CD4-positive, alpha-beta T cell (primary cell): ENCODE measurements at places on chromosomes 3 and 15. TPM values are rescaled to one million over a fixed set of nuclear protein-coding genes. Genes with fewer than 3 reads are reported as not detected.

- H3K27me3 ChIP-seq = peaks cover 4% of the 10 kb centered on the region
- H3K4me1 ChIP-seq = no peaks in the 10 kb centered on the region
- no peak overlapping the region for H3K27ac ChIP-seq
- no peak overlapping the region for H3K4me3 ChIP-seq
- DNase-seq = no peak
These were observed 62.8 kb downstream of the PEX5L start for GRCh38 chr3:179973931-179974361.

- no peak for DNase-seq
- H3K27ac ChIP-seq = no peak overlapping the region
- no peaks in the 10 kb centered on the region for H3K4me1 ChIP-seq
These were observed 34.0 kb downstream of the KLHL25 start for GRCh38 chr15:85760531-85761371.

GRCh38 chr3:9250236-9250635 lies 790 bp upstream of the SRGAP3 start:
- DNase-seq = no peak
- H3K4me3 ChIP-seq = no peak overlapping the region
- H3K36me3 ChIP-seq = no peaks in the 10 kb centered on the region
- no peaks in the 10 kb centered on the region for H3K27me3 ChIP-seq

- H3K36me3 ChIP-seq = no peaks in the 10 kb centered on the region
- DNase-seq = no peak
- H3K27ac ChIP-seq = no peak overlapping the region
- no peaks in the 10 kb centered on the region for H3K4me1 ChIP-seq
- no peaks in the 10 kb centered on the region for H3K27me3 ChIP-seq
These were observed 140.7 kb upstream of the NSMCE3 start for GRCh38 chr15:29410338-29410737.

GRCh38 chr3:196969134-196969659 lies 564 bp upstream of the PIGZ start:
- DNase-seq = no peak
- H3K36me3 ChIP-seq = no peaks in the 10 kb centered on the region
- H3K27me3 ChIP-seq = no peaks in the 10 kb centered on the region

C2CD4A gene
- total RNA-seq = 0.19 TPM

GRCh38 chr3:18507333-18507732 lies 82.2 kb upstream of the SATB1 start:
- no peak overlapping the region for H3K4me3 ChIP-seq
- DNase-seq = no peak
- H3K4me1 ChIP-seq = no peaks in the 10 kb centered on the region
- H3K36me3 ChIP-seq = no peaks in the 10 kb centered on the region
- no peaks in the 10 kb centered on the region for H3K27me3 ChIP-seq

GRCh38 chr3:147369231-147369630 lies 37.1 kb downstream of the ZIC4 start:
- H3K4me3 ChIP-seq = no peak overlapping the region
- H3K4me1 ChIP-seq = no peaks in the 10 kb centered on the region
- H3K27me3 ChIP-seq = peaks cover 44% of the 10 kb centered on the region

DNA sequence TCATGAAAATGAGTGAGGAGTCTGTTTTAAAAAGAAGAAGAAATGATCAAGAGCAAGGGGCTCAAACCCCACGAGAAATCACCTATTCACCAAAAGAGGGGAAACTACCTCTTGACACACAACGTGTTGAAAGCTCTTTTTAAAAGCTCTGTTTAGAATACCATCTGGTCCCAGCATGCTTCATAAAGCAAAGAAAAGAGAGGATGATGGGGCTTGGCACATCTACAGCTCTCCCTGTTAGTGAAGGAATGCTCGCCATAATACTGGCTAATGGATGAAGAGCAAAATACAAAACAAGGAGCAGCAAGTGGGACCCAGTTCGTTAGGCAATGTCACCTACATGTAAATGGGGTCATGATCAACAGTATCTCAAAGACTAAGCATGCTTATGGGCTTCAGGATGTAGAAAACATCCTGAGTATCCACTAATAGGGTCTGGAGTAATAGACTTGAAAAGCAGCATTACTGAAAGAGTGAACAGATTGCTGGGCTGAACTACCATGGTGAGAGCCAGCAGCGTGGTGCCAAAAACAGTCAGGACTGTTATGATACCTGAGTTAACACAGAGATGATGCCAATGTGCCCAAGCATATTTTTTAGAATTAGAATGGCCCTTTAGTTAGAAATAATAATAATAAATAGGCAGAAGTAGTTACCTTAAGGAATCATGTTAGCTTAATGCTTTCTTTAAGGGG lies 159.7 kb upstream of the POU1F1 start:
- H3K27me3 ChIP-seq = no peaks in the 10 kb centered on the region
- H3K36me3 ChIP-seq = no peaks in the 10 kb centered on the region
- no peak overlapping the region for H3K27ac ChIP-seq
- DNase-seq = no peak
- H3K4me3 ChIP-seq = no peak overlapping the region
- H3K4me1 ChIP-seq = no peaks in the 10 kb centered on the region

GHSR gene
- not detected for total RNA-seq

- no peaks in the 10 kb centered on the region for H3K4me1 ChIP-seq
- H3K27ac ChIP-seq = no peak overlapping the region
- H3K27me3 ChIP-seq = no peaks in the 10 kb centered on the region
- H3K4me3 ChIP-seq = no peak overlapping the region
These were observed 6.6 kb upstream of the CPN2 start for GRCh38 chr3:194357681-194358080.

GRCh38 chr3:190345027-190345821 lies 23.0 kb upstream of the CLDN1 start:
- no peaks in the 10 kb centered on the region for H3K4me1 ChIP-seq
- DNase-seq = no peak
- H3K4me3 ChIP-seq = no peak overlapping the region
- no peaks in the 10 kb centered on the region for H3K27me3 ChIP-seq
- H3K36me3 ChIP-seq = no peaks in the 10 kb centered on the region

DNA sequence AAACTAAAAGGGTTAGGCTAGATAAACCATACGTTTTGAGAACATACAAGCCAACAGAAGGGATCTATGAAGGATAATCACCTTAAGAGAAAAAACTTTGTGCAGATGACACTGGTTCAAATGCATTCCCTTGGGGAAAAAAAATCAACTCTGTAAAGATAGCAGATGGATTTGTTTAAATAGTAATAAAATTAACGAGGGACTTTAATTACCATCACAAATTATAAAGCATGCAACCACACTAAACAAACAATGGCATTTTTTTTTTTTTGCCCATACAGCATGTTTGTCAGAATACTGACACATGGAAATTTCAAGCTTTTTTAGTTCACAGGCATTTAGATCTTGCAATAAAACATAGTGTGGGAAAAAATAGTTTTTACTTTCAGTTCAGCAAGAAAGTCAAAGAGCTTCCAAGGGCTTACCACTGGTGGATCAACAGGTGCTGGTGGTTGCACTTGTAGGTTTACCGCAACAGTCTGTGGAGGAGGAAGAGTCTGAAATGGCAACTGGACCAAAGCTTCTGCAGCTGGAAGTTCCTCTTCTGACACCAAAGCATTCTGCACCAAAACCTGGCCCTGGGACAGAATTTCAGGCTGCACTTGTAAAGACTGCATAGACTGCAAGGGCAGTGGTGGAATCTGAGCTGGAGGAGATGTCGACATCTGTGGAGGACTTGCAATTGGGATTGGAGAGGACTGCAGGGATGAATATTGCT lies 53.1 kb downstream of the PHC3 start:
- peak overlapping the region; percentile 13 for H3K27ac ChIP-seq
- no peak overlapping the region for H3K4me3 ChIP-seq
- peaks cover 13% of the 10 kb centered on the region for H3K4me1 ChIP-seq

DNA sequence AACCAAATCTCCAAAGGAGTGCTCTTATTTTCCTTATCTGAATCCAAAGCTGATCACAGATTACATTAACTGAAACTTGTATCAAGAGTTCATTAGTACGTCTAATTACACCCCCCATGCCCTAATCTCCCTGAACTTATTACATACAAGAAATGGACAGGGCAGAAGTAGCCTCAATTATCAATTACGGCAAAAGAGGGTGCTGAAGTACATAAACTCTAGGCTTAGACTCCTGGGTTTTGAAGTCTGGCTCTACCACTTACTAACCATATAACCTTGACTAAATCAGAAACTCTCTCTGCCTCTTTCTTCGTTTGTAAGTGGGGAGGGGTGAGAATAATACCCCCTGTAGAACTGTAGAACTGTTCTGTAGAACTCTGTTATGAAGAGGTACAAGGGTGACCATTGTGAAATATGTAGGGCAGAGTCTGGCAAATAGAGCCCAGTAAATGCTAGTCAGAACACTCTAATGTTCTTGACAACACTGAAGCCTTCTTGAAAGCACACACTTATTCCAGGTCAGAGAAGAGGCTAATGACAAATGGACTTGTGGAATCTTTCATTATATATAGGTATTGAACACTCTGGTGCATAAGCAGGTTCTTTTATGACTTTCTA lies 19.6 kb upstream of the OR5K4 start:
- peaks cover 3% of the 10 kb centered on the region for H3K4me1 ChIP-seq
- H3K4me3 ChIP-seq = no peak overlapping the region
- H3K36me3 ChIP-seq = no peaks in the 10 kb centered on the region

GRCh38 chr15:65812467-65812866 lies 20.4 kb upstream of the DENND4A start:
- no peak overlapping the region for H3K4me3 ChIP-seq
- DNase-seq = no peak
- no peaks in the 10 kb centered on the region for H3K36me3 ChIP-seq
- no peaks in the 10 kb centered on the region for H3K27me3 ChIP-seq

DNA sequence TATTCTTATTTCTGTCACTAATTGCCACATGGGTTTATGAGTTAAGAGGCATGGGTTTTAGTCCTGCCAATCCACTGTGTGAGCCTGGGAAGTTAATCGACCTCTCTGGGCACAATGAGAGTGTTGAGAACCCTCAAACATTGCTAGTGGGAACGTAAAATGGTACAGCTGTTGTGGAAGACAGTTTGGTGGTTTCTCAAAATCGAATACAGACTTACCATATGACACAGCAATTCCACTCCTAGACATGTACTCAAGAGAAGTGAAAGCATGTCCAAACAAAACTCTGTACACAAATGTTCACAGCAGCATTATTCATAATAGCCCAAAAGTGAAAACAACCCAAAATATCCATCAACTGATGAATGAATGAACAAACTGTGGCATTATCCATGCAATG lies 5.7 kb upstream of the GNB5 start:
- H3K36me3 ChIP-seq = no peaks in the 10 kb centered on the region
- H3K4me3 ChIP-seq = no peak overlapping the region
- no peaks in the 10 kb centered on the region for H3K27me3 ChIP-seq

- peak; percentile 59 for DNase-seq
- H3K36me3 ChIP-seq = no peaks in the 10 kb centered on the region
- no peak overlapping the region for H3K27ac ChIP-seq
- no peak overlapping the region for H3K4me3 ChIP-seq
- no peaks in the 10 kb centered on the region for H3K4me1 ChIP-seq
These were observed 123.4 kb upstream of the MB21D2 start for GRCh38 chr3:193040836-193041672.

P3H2 gene
- not detected for total RNA-seq

DNA sequence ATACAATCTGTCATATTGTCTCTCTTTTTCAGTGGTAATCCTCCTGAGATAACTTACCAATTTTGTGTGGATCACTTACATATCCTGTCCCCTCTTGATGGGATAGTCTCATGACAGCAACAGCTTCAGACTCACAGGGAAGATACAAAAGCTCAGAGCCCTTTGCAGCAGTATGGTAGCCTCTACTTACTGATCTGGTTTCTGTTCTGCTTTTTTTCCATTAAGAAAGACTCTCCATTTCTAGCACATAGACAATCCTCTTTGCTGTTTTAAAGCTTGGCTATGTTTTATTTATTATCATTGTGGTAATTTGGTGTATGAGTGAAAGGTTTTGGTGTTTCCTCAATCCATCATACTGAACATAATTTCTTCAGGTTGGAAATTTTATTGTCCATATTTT lies 25.4 kb upstream of the SOX14 start:
- H3K27me3 ChIP-seq = no peaks in the 10 kb centered on the region
- H3K36me3 ChIP-seq = no peaks in the 10 kb centered on the region
- DNase-seq = no peak
- no peaks in the 10 kb centered on the region for H3K4me1 ChIP-seq
- no peak overlapping the region for H3K4me3 ChIP-seq

GRCh38 chr3:81891055-81891895 lies 129.8 kb upstream of the GBE1 start:
- H3K4me1 ChIP-seq = no peaks in the 10 kb centered on the region
- H3K36me3 ChIP-seq = no peaks in the 10 kb centered on the region
- no peak overlapping the region for H3K4me3 ChIP-seq
- no peaks in the 10 kb centered on the region for H3K27me3 ChIP-seq

- H3K4me3 ChIP-seq = no peak overlapping the region
- no peaks in the 10 kb centered on the region for H3K4me1 ChIP-seq
- H3K36me3 ChIP-seq = no peaks in the 10 kb centered on the region
- no peak overlapping the region for H3K27ac ChIP-seq
- DNase-seq = no peak
These were observed 43.2 kb upstream of the ZNF148 start for GRCh38 chr3:125418306-125418705.

DNA sequence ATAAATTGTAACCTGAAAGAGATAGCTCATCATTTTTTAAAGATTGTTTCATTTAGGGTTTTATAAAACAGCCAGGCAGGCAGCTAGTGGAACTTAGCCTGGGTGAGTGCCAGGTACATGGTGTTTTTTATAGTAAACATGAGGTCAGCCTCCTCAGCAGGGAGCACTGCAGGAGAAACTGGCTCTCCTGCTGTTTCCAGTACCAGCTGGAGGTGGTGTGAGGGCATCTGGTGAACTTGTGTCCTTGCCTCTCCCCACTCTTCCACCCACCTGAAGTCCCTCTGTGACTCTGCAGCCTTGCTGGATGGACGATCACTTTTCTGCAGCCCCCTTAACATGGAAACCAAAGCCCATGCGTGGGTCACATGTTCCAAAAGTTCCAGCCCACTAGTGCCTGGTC lies 128.4 kb downstream of the FAM174B start:
- no peaks in the 10 kb centered on the region for H3K36me3 ChIP-seq
- no peak overlapping the region for H3K27ac ChIP-seq
- H3K4me3 ChIP-seq = no peak overlapping the region
- peaks cover 5% of the 10 kb centered on the region for H3K4me1 ChIP-seq
- no peaks in the 10 kb centered on the region for H3K27me3 ChIP-seq
- no peak for DNase-seq
